ENCODE measurements at places on chromosomes 16 and 17. TPM values are rescaled to one million over a fixed set of nuclear protein-coding genes. Genes with fewer than 3 reads are reported as not detected.

- no peaks in the 10 kb centered on the region for H3K36me3 ChIP-seq
- no peaks in the 10 kb centered on the region for H3K4me1 ChIP-seq
- H3K27ac ChIP-seq, result no peak overlapping the region
- DNase-seq, result no peak
- no peak overlapping the region for H3K4me3 ChIP-seq
- no peaks in the 10 kb centered on the region for H3K27me3 ChIP-seq
These were observed 127.0 kb downstream of the ABCC6 start for GRCh38 chr16:16096121-16096857.

OVCA2 gene
- total RNA-seq, result 58.6 TPM

- H3K27ac ChIP-seq, result no peak overlapping the region
- H3K4me3 ChIP-seq, result no peak overlapping the region
These were observed 2.6 kb upstream of the TSPOAP1 start for GRCh38 chr17:58330997-58331814.

P2RX1 gene
- not detected for total RNA-seq

- no peak for DNase-seq
- H3K4me3 ChIP-seq, result no peak overlapping the region
- no peaks in the 10 kb centered on the region for H3K4me1 ChIP-seq
- H3K36me3 ChIP-seq, result no peaks in the 10 kb centered on the region
- H3K27ac ChIP-seq, result no peak overlapping the region
These were observed 2276.2 kb downstream of the TP53TG3F start for GRCh38 chr16:35735403-35736251.

Data from PC-3 (cell line).